ENCODE measurements at places on chromosomes 5 and 9.

GRCh38 chr9:382383-382782, 167.7 kb downstream of the DOCK8 start:
- DNase-seq: no peak

DNA sequence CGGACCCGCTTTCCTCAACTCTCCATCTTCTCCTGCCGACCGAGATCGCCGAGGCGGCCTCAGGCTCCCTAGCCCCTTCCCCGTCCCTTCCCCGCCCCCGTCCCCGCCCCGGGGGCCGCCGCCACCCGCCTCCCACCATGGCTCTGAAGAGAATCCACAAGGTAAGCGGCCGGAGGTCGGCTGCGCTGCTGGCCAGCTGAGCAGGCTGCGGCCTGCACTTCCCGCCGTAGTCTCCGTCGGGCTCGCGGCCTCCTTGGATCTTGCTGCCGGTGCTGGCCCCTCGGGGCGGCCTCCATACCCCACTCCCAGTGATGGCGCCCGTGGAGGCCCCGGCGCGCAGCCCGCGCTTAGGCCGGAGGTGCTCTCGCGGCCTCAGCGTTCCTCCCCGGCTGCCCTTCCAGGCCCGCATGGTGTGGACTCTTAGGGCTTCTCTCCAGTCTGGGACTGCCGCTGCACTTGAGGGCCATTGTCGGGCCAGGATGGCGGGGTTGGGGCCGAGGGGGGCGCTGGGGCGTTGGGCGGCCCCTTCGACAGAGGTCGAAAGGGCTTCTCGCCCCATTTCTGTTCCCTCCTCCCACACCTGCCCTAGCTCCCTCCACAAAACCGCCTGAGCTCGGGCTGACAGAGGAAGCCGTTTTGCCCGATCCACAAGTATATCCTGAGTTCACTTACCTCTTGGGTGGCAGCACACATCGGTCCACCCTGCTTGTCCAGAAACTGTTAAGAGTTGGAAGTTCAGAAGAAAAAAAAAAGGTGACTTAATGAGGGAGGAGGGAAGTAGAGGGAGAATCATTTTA, 714 bp downstream of the UBE2D2 start:
- DNase-seq: no peak

DNA sequence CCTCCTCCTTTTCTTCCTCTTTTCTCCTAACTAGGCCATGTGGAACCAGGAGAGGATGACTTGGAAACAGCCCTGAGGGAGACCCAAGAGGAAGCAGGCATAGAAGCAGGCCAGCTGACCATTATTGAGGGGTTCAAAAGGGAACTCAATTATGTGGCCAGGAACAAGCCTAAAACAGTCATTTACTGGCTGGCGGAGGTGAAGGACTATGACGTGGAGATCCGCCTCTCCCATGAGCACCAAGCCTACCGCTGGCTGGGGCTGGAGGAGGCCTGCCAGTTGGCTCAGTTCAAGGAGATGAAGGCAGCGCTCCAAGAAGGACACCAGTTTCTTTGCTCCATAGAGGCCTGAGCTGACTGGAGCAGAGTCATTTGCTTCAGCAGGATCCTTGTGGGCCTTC, 13.7 kb downstream of the NUDT2 start:
- no peak for DNase-seq

DNA sequence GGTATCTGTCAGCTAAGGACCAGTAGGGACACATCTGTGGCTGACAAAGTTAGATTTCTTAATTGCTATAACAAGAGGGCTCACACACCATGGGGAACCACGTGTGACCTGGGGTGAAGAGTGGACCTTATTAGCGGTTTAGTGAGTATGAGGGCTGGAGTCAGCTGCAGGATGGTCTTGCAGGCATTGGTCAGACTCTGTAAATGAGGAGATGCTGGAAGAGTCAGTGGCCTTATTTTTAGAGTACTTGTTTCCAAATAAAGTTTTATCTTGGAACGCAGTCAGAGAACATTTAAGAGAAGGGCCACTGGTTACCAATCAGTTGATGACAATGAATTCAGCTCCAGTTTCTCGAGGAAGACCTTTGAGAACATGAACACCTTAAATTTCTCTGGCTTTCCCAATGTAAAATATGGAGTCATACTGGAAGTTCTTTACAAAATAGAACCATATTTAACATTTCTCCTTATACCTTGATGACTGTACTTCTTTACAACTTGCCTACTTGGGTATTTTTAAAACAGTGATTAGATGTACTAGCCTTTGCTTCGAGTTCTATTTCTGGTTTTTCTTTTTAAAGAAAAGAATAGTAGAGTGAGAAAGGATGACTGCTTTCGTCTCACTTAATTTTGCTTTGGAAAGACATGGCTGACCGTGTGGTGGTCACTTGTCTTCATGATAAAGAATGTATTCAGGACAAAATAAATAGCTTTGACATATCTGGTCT, 185.9 kb upstream of the S1PR3 start:
- DNase-seq: no peak

- DNase-seq: no peak
Observed at GRCh38 chr5:172903790-172904189, 55.4 kb upstream of the RPL26L1 start.

All from activated CD4-positive, alpha-beta T cell treated with anti-CD3 and anti-CD28 coated beads for 4 hours (primary cell).